Esophagus squamous epithelium (tissue), 5 donors: ENCODE measurements at places on chromosomes 5 and 9.

- DNase-seq, result no peak
Observed at GRCh38 chr9:7266911-7267595, 509.3 kb downstream of the KDM4C start.

DNA sequence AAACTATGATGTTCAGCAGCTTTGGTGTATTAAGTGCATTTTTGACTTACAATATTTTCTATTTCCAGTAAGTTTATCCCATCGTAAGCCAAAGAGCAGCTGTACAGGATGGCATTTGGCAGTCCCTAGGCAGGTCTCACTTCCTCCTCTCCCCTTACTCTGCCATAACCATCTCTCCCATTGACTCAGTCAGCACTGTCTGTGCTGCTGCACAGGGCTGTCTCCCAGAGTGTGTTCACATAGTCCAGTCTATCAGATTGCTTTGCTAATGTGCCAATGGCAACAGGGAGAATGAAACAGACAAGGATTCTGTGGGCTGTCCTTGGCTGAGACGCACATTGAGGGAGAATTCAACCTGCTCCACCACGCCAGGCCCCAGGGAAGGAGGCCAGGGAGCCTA, 47.0 kb upstream of the CAST start:
- DNase-seq, result no peak

DNA sequence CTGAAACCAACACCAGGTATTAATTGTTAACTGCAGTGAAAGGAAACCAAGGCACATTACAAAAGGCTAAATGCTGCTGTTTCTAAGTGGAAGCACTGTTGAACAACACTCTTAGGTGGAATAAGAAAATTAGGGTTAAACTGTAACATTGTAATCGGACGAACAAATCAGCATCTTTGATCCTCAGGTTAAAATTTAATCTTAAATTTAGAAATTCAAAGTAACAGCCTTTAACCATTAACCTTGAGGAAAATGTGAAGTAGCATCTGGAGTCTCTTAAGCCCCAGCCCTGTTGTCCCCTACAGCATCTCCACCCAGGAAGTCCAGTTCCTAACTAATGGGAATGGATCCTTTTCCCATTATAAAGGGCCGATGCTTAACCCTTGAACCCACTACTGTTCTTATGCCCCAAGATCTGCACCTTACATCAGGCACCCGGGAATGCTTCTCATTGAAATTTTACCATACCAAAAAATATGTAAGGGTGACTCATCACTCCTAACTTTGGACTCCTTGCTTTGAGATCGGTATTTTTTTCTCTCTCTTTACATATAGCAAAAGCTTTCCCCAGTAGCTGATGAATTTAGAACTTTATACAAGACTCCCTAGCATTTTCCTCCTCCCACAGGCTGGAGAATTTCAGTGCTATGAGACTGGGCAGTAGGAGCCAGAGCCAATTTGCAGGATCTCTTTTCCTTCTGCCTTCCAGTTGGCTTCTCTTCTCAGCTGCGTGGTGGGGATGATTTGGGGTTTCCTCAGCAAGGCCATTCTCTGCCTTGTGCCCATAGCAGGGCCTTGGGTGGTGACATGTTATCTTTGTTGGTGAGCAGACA, 32.0 kb upstream of the ITGA2 start:
- DNase-seq, result no peak

DNA sequence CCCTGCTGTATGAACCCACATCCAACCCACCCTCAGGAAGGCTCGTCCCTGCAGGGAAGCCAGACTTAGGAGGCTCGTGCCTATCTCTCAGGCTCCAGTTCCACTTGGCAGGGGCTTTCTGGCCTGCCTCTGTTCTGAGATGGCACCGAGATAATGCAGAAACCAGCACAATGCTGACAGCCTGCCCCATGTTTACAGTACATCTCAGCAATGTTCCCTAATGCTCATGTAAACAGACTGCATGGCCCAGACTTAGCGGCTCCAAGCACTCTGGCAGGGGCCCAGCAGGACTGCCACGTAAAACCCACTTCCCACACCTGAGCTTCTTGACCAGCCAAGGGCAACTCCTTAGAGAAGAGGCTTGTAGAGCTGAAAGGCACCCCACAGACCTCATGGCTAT, 499.5 kb upstream of the BRINP1 start:
- DNase-seq, result no peak

DNA sequence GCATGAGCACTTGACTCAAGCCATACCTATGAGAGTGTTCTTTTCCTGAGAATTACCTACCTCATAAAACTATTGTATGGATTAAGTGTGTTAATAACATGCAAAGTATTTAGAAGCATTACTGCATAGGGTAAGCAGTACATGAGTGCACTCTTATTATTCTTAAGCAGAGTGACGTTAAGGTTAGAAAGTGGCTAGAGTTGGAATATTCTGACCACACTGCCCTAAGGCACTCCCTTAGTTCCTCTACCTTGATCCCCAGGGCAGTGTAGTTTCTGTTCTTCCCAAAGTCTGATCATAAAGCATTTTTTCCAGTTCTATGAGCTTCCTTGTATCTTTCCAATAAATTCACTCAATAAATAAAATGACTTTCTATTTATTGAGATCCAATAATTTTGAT, 189.2 kb downstream of the PCSK1 start:
- DNase-seq, result no peak

DNA sequence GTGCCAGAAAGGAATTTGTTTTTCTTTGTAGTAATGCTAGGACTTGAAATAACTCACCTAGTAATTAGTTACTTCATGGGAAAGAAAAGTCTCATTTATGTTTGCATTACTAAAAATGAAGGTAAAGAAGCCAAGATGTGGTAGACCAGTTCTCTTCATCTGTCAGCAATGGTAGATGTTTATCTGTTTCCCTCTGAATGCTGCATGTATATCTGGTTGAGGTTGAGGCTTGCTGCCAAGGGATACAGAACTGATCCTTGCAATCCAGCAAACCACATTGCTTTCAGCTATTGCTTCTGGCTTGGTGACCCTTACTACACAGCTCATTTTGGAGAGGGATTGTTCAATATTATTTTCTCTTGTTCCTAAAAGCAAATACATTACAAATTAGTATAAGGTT, 73.6 kb downstream of the ZNF474 start:
- no peak for DNase-seq

DNA sequence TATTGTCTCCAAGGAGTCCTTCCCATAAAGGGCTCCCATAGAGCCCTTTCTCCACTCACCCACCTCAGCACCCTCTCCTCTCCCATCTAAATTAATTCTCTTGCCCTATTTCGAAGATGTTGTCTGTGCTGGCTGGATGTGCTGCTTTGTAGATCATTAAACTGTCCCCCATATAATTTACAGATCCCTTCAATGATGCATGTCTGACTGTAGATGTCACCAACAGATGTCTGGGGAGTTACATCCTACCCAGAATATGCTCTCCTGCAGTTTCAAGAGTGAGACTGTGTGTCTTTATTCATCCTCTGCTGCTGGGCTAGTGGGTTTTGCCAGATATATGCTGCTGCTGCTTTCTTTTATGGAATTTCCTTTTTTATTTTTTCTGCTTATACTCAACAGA, 351.2 kb downstream of the MLLT3 start:
- DNase-seq, result no peak

DNA sequence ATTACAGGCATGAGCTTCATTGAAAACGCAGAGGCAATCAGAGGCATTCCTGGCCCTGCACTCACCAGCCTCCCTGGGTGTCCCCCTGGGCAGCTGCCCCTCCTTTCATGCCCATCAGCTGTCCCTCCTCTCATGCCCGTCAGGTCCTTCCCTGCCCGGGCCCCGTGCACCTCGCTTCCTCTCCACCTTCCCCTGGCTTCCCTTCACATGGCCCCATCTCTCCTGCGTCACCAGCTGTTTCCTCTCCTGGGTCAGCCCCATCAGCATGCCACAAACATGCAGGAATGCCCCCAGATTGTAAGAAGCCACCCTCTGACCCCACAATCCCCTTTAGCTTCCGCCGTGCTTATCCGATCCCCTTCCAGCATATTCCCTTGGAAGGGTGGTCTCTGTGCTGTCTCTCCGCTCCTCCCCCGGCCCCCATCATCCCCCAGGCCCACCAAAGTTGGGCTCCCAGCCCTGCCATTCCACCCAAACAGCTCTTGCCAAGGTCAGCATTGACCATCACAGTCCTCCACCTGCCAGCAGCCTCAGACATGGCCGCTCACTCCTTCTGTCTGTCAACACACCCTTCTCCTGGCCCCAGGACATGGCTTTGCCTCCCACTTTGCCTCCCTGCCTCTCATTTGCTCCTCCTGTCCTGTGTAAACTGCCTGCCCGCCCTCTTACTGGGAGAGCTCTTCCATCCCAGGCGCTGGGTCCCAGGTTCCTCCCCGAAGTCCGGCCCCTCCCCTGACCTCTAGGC, 98.6 kb upstream of the IER5L start:
- DNase-seq, result no peak

- no peak for DNase-seq
Observed at GRCh38 chr9:72749276-72749675, 203.6 kb downstream of the ALDH1A1 start.

GRCh38 chr5:31911291-31912265, 262.5 kb downstream of the GOLPH3 start:
- DNase-seq, result no peak
